ENCODE measurements at places on chromosomes 4 and X. TPM values are rescaled to one million over a fixed set of nuclear protein-coding genes. Genes with fewer than 3 reads are reported as not detected.

Gene CPLX1
- total RNA-seq: not detected

DNA sequence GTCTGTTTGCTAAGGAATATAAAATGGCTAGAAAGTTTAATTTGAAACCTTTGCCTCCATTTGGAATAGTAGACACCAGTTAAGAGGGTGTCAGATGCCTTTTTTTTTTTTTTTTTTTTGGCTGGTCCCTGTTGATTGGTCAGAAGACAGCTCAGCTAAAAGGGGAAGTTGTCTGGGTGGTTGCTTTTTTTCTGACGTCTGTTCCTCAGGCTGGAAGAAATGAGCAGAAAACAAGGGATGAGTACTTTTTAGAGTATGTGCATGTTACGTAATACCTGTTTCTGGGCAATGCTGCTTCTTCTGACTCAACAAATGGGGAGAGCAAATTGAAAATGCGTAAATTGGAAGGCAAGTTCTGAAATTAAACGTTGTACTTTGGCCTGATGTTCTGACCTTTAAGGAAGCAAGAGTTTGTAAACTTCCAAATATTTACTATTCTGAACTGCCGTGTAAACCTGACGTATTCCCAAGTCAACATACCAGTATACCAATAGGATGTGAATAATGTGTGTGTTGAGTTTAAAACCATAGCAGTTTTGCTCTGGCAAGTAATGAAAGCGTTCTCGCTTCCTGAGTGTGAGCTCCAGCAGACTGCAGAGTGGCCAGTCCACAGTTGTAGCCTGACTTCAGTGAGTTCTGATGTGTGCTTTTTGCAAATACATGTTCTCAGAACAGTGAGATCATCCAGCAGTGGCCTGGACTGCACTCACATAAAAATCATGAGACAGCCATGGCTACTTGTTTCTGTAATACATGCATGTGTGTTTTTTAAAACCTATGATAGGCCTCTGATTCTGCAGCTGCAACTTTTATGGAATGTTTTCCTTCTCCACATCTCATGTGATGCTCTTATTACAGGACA lies 1.7 kb downstream of the SAT1 start:
- no peak for DNase-seq

Gene CXCR3
- total RNA-seq: not detected

Gene RBMXL3
- total RNA-seq: 1.4 TPM

Gene CLCN5
- 10.4 TPM for total RNA-seq

Gene DMRTC1
- not detected for total RNA-seq

GRCh38 chrX:137748827-137749226 lies 182.9 kb downstream of the ZIC3 start:
- no peak for DNase-seq

DNA sequence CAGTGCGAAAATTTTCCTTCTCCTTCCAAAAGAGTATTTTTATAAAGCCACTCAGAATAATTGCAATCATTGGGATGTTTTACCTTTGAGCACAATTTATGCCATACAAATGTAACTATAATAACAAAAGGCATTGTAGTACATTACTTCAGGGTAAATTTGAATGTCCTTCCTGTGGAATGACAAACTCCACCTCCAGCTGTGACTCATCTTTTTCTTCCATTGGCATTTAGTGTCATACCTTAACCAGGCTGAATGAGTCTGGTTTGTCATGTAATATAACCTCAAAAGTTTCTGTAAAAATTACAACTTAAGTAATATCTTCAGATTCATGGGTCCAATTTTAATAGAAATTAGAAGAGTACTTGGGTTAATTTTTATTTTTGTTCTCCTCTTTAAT lies 93.3 kb downstream of the TMEM47 start:
- no peak for DNase-seq

- DNase-seq: no peak
Measured at GRCh38 chr4:2968381-2968780, 5.0 kb downstream of the GRK4 start.

GRCh38 chr4:175460414-175460813 lies 351.6 kb downstream of the GPM6A start:
- DNase-seq: no peak

Gene TMPRSS11F
- total RNA-seq: 1.9 TPM

GRCh38 chr4:162984621-162985020 lies 182.1 kb downstream of the NAF1 start:
- no peak for DNase-seq

DNA sequence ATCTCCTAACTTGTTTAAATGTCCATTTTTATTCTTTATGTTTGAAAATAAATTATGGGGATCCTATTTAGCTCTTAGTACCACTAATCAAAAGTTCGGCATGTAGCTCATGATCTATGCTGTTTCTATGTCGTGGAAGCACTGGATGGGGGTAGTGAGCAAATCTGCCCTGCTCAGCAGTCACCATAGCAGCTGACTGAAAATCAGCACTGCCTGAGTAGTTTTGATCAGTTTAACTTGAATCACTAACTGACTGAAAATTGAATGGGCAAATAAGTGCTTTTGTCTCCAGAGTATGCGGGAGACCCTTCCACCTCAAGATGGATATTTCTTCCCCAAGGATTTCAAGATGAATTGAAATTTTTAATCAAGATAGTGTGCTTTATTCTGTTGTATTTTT lies 27.6 kb downstream of the NUDT6 start:
- no peak for DNase-seq

DNA sequence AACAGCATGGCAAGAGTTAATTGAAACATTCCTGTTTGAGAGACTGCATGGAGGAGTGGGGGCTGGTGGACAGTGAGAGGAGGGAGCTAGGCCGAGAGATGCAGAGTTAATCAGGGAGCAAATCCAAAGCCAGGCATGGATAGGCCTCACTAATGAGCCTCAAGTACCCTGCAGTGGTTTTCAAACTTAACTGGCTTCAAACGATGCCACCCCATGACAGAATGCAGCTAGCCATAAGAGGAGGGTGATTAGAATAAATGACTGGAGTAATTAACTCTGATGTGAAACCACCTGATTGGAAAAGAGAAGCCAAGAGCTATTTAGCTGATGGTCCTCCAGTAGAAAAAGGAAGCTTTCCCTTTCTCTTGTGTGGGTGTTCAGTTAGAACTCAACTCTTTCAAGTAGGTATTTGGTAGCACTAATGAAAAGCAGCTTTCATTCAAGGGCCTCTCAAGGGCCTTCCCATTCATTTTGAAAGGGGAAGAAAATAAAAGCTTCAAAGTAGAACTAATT lies 215.4 kb upstream of the MAB21L2 start:
- no peak for DNase-seq

DNA sequence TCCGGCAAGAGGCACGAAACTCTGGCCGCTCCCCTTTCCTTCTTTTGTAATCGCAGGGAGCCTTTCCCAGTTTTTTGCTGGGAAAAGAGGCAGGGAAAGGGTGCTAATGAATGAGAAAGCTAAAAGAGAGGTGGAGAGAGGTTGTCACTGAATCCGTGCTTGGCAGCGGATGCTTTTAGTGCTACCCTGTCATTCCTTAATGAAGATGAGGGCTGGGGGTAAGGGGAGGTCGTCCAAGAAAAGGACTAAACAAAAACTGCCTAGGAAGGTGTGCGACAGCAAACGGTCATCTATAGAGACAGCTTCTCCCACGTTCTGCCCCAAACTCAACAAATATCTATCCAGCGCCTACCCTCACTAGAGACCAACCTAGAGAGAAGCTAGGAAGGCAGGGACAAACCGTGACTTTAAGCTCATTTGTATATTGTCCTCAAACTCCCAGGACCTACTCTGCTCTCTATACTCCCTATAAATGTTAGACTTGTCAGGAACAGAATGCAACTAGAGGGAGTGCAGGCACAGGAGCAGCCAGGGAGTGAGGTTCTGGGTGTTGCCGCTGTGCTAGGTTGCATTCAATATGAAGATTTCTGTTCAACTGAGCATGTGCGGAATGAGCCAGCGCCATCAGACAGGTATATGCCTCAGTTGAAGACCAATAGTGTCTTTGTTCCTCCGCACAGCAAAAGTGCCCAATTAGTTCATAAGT lies 777 bp upstream of the CASK start:
- DNase-seq: peak; percentile 49

Gene VSIG4
- total RNA-seq: 45.0 TPM

GRCh38 chr4:113272523-113272922 lies 223.1 kb downstream of the ANK2 start:
- no peak for DNase-seq

GRCh38 chr4:164617911-164618310 lies 136.0 kb upstream of the SMIM31 start:
- DNase-seq: no peak

DNA sequence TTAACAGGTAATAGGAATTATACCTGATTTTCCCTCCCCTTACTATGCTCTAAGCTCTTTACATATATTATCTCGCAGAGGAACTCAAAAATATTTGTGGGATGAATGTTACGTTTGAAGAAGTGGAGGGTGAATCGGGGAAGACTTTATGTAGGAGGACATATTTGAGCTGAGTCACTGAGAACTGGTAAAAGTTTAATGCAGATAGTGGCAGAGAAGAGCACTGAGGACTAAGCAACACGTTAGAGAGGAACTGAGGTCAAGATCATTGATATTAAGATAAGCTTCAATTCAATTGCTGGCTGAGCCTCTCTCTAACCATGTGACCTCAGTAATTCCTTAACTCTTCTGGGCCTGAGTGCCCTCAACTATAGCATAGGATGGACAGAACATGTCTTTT lies 26.4 kb upstream of the ELOVL6 start:
- no peak for DNase-seq

DNA sequence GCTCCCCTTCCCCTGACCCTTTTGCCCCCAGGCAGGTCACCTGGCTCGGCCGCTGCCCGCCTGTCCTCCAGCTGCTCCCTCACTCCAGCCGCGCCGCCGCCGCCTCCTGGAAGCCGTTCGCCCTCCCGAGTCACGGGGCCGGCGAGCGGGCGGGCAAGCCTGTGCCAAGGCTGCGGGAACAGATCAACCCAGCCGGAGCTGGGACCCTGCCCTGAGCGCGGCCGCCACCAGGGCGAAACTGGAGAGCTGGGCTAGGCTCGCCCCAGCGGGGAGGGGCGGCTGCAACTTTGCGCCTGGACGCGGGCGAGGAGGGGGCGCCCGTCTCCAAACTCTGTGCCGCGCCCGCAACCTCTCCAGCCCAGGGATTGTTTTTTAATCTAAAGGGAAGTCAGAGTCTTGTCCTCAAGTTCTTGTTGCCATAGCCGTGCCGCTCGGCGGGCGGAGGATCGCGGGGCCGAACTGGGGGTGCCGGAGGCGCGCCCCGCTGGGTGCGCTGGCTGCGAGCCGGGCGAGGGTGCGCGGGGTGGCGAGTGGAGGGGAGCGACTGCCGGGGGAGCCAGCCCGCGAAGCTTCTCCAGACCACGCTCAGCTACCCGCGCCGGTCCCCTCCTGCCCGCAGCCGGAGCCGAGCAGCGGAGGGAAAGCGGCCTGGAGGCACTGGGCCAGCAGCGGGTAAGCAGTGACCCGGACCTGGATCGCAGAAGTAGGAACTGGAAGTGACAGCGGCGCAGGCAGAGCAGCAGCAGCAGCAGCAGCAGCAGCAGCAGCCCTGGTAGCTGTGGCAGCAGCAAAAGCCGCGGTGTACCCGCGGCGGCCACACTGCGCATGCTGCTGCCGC lies 13.4 kb downstream of the ARHGEF6 start:
- peak; percentile 57 for DNase-seq
